ENCODE measurements at places on chromosomes 7 and 10.

- no peak for DNase-seq
These were observed 63.5 kb downstream of the LHPP start for GRCh38 chr10:124524991-124525653.

GRCh38 chr10:79262131-79262530 lies 85.1 kb upstream of the PPIF start:
- no peak for DNase-seq

GRCh38 chr7:122299624-122300210 lies 4.8 kb downstream of the FEZF1 start:
- DNase-seq: no peak

- DNase-seq: no peak
These were observed 82.6 kb upstream of the ABCB5 start for GRCh38 chr7:20532890-20533289.

GRCh38 chr7:25945608-25946007 lies 206.4 kb upstream of the NFE2L3 start:
- DNase-seq: no peak

DNA sequence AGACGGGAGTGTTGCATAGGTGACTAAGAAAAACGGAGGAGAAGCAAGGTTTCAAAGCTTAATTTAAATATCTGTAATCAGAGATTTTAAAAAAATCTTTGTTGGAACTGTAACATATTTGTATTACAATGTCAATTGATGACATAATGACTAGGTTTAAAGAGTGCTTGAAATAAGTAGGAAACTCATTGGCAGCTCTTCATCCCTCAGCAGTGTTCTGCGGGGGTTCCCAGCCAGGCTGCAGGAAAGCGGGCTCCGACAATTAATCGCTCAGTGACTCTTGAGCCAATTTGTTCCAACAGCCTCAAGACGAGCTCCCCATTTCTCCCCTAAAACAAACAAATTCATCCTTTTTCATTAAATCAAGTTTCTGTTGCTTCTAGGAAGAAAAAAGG lies 22.6 kb downstream of the CPXM2 start:
- no peak for DNase-seq

DNA sequence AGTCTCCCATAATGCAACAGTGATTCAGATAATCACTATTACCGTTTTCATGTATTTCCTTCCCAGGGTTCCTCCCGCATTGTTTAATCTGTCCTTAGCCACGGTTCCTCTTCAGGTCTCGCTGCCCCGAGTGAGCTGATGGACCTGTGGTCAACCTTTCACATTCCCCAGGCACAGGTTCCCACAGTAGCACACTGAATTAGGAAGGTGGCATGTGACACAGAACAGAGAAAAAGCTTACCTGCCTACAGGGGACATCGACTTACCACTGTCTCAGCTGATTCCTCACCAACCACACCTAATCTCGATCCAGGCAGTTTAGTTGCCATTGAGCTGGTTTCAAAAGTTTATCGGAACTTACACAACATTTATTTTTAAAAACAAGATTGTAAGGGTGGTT lies 72.2 kb downstream of the MTURN start:
- no peak for DNase-seq

DNA sequence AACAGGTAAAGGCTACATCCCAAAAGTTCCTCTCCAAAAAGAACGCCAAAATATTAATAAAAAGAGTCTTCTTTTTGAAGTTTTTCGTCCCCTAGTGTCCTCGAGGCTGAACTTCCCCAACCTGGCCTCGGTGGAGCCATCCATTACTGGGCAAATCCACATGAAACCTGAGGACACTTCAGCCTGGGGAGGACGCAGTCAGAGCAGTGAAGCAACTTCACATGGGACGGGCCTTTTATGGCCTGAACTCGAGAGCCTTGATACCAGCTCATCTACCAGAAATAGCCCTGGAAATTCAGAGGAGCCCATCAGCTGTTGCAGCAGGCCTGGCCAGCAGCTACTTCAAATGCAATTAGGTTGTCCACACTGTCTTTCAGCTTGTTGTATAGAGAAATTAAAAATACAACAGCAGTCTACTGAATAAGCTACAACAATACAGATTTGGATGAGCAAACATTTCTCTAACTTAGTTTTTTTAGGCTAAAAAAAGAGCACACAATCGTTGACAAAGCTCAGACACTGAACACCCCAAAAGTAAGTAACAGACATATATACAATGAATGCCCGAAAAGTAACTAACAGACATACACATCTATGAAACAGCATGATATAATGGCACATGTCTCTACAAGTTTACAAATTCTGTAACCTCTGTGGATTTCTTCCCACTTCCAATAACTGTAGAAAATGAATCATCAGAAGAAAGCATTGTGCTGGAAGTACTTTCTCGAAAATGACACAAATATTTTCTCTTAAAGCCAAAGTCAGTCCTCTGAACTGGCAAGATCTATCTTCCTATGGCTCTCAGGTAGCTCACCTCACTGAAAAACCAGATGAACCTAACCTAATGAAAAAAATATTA lies at the start of gene SVIL:
SVIL (minus strand) TSS at position 208 of the 862 bp plus-strand sequence. CDS start 79,913 bp downstream, outside the sequence.
- DNase-seq: no peak

- no peak for DNase-seq
These were observed 225.5 kb downstream of the ANKRD7 start for GRCh38 chr7:118449797-118450567.

DNA sequence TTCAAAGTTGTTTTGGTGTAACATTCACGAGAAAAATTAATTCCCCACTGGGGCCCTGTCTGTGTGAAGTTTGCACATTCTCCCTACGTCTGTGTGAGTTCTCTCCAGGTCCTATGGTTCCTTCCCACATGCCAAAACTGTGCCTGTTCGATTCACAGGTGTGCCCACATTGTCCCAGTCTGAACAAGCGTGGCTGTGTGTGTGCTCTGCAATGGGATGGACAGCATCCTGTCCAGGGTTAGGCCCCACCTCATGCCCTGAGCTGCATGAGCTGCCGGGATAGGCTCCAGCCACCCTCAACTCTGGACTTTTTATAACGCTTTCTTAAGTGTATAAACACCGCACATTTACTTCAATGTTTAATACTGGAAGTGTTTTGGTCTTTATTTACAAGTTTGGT lies 55.4 kb downstream of the ARHGAP21 start:
- no peak for DNase-seq

DNA sequence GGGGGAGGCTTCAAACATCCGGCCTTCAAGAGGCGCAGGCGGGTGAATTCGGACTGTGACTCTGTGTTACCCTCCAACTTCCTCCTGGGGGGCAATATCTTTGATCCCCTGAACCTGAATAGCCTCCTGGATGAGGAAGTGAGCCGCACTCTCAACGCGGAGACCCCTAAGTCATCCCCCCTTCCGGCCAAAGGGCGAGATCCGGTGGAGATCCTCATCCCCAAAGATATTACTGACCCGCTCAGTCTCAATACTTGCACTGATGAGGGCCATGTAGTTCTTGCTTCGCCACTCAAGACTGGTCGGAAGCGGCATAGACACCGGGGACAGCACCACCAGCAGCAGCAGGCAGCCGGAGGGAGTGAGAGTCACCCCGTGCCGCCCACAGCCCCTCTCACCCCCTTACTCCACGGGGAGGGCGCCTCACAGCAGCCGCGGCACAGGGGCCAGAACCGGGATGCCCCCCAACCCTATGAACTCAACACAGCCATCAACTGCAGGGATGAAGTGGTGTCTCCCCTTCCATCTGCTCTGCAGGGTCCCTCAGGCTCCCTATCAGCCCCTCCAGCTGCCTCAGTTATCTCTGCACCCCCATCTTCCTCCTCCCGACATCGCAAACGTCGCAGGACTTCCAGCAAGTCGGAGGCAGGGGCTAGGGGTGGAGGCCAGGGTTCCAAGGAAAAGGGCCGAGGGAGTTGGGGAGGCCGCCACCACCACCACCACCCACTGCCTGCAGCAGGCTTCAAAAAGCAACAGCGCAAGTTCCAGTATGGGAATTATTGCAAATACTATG lies 1.1 kb downstream of the MEPCE start:
- DNase-seq: no peak

DNA sequence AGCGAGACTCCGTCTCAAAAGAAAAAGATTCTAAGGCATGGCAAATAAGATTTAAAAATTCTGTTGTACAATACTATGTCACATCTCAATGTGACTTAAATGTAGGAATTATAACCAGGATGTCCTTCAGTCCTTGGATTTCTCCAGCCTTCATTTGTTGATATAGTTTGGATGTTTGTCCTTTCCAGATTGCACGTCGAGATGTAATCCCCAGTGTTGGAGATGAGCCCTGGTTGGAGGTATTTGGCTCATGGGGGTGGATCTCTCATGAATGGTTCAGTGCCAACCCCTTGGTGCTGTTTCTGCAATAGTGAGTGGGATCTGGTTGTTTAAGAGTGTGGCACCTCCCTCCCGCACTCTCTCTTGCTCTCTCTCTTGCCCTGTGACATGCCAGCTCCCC lies 12.8 kb upstream of the ACHE start:
- no peak for DNase-seq

DNA sequence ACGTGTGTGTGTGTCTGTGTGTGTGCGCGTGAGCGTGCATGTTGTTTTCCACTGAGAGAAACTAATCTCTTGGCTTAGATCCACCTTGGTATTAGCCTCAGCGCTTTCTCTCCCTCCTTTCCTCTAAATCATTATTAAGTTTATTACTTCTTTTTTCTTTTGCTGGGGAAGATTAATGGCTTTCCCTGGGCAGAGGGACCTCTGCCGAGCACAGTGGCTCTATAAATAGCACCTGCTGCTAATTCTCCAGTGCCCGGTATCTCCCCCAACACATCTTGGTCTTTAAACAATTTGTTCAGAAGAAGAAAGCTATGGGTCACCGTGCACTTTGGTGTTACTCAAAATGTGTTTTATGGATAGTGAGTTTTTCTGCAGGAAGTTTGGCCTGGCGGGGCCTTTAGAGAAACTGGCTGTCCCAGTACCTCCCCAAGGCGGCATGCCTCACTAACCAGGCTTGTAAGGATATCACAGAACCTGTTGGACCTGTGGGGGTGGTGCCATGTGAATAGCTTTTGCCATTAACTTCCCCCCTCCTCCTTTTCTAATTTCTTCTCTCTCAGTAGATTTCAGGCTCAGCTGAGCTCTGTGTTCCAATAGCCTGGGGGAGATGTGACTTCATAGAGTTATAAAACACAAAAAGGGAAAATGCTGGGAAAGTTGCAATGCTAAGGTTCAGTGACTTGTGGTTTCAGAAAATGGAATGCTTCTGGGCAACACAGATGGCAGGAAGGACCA lies 70.1 kb upstream of the RAB11FIP2 start:
- no peak for DNase-seq

GRCh38 chr7:42236976-42237810 lies at the start of gene GLI3:
Gene GLI3 (minus strand): TSS chr7:42237209. CDS start chr7:42223253, 13,956 bp downstream.
- no peak for DNase-seq

- peak; percentile 25 for DNase-seq
These were observed 151.5 kb downstream of the RNF216 start for GRCh38 chr7:5629941-5630340.

DNA sequence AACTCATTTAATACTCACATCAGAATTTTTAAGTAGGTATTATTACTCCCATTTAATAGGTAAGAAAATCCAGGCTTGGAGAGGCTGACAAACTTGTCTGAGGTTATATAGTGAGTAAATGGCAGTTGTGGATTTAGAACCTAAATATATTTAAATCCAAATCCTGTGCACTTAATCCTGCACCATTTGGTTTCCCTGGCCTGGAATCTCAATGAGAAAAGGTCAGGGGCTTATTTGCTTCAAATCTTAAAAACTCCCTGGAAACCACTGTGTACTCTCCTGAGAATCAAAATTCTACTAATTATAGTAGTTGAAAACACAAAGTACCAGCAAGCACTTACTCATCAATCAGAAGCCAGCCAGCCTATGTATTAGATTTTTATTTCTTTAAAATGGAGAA lies 97.7 kb downstream of the DNMBP start:
- DNase-seq: no peak

GRCh38 chr10:95908450-95908849 lies 675 bp downstream of the CC2D2B start:
- DNase-seq: no peak

DNA sequence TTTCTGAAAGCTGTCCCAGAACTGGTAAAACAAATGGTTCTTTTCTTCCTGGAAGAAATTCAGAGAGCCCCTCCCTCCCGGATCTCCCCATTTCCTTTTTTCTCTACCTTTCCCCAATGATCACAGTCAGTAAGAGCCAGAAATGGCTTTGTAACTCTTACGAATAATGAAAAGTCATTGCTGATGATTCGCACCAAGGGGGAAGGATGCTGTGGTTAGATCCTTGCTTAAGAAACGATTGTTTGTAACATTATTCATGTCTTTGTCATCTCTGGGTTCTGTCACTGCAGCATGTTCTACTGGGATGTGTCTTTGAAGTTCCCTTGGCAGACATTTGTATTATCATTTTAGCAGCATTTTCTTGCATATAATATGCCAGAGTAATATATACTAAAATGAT lies 138.9 kb downstream of the CACNB2 start:
- no peak for DNase-seq

DNA sequence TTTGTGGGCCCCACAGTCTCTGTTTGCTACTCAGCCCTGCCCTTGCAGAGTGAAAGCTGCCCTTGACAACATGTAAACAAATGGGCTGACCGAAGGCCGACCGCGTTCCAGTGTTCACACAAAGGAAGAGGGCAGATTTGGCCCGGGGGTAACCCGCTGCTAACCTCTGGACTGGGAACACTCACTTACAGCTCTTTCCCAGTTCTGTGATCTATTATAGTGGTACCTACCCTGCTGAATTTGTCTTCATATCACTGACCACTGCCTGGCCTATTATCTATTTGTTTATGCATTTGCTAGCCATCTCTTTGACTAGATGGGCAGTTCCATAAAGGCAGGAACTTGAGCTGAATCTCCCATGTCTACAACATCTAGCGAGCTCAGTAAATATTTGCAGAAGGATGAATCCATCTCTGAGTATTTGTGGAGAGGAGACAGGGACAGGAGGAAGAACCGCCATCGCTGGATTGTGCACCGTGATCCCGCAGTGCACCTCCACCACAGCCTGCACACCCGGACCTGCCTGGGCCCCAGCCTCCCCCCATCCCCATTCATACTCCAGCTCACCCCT lies 15.2 kb downstream of the SLC29A3 start:
- DNase-seq: no peak

Measured in activated CD8-positive, alpha-beta memory T cell treated with anti-CD3 and anti-CD28 coated beads for 1 hour (primary cell).